Activated CD8-positive, alpha-beta memory T cell treated with anti-CD3 and anti-CD28 coated beads, Interleukin-2, amount 50 U/mL, for 4 hours (primary cell): ENCODE measurements at places on chromosomes 2 and 18.

DNA sequence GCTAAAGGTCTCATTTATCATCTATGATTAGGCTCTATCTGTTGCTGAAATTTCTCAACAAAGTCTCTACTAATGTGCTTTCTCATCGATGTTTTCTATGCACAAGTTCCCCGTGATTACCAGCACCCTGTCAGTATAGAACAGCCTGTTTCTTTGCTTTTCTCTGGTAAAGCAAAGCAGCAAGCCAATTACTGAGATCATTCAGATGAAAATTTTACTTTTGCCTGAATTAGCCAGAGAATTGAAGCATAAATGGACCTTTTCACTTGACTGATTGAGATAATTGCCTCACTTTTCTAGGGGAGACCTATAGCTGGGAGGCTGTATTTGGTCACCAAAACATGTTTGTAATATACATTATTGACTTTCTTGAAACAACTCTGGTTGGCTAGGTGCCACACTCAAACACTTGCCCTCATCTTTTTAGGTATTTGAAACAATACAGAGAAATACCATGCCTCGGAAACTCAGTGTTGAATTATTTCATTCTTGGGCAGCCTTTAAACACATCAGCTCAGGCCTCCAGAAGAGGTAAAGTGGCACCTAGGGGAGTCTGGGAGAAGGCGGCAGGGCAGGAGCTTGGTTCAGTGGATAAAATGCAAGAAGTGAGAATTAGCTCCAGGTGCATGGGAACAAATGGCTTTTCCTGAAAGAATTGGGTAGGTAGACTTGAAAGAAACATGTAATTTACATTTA, 96.2 kb downstream of the GALNT3 start:
- no peak for DNase-seq

DNA sequence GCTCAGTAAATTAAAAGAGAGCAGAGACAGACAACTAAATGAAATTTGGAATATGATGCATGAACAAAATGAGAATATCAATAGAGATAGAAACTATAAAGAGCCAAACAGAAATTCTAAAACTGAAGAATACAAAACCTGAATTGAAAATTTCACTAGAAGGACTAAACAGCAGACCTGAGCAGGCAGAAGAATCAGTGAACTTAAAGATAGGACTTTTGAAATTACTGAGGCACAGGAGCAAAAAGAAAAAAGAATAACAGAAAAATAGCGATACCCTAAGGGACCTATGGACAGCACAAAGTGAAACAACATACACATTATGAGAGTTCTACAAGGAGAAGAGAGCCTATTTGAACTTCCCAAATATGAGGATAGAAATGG, 41.6 kb downstream of the UNC50 start:
- DNase-seq, result no peak

- no peak for DNase-seq
Observed at GRCh38 chr2:183186766-183187165, 62.5 kb downstream of the NUP35 start.

- DNase-seq, result no peak
Observed at GRCh38 chr2:27271631-27272340, 3.4 kb upstream of the DNAJC5G start.

DNA sequence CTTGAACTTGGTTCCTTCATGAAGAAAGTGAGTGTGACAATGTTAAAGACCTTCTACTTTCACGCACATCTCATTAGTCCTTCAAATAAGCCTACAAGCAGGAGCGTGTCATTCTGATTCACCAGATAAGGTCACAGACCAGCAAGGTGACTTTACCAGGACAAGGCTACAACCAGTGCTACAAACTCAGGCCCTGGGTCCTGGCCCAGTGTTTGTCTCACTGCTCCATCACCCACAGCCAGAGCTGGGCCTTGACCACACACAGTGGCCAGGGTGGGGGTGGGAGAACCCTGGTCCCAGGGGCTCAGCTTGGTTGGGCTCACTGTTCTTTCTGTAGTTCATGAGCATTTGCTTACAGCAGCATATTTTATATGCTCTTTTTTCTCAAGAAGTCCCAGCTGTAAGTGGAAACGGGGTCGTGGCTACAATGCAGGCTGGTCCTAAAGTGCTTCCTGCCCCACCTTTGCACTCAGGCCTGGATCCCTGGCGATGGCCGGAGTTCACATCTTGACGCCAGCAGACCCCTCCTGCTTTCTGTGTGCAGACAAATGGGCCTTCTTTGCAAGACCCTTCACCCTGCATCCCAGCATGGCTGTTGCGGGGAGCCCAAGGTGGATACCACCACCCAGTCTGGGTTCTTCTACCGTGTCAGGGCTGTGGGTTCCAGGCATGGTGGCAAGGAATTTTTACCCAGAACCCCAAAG, 153.6 kb upstream of the EPAS1 start:
- DNase-seq, result no peak

- no peak for DNase-seq
Observed at GRCh38 chr2:177164131-177164530, 48.5 kb upstream of the HNRNPA3 start.

GRCh38 chr18:9506046-9506792, 30.9 kb downstream of the RALBP1 start:
- DNase-seq, result no peak

GRCh38 chr2:55252832-55253231, 16.2 kb downstream of the MTIF2 start:
- DNase-seq, result no peak

DNA sequence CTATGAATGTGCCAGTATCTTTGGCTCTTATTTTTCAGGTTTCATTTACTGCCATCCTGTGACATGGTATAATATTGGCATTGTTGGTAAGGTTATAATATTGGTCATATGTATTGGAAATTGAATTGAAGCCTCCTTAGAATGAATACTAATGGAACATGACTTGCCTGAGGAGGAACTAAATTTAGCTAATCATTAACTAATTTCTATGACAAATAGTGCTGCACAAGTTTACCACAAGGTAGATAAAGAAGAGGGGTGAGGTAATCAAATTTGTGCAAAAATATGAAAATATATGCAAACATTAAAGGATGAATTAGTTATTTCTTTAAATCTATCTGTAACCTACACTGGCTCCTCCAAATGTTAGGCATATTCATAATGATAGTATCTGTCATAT, 43.2 kb upstream of the ORC2 start:
- DNase-seq, result no peak

DNA sequence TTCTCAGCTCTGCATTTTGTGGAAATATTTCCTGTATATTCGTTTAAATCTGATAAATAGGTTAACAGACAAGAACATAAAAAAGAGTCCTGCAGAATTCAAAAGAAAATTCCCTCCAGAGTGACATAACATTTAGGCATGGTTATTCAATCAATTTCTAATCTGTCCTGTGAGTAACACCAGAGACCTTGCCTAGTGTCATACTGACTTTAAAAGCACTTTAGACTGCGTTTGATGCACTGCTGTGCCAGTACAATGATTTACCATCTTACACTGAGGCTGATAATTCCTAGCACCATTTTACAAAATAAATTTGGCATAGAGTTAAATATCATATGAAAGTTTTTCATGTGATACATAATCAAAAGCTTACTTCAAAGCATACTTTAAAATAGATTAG, 35.5 kb upstream of the CALCRL start:
- DNase-seq, result no peak

- DNase-seq, result no peak
Observed at GRCh38 chr18:75884728-75885127, 457.2 kb upstream of the SMIM21 start.

DNA sequence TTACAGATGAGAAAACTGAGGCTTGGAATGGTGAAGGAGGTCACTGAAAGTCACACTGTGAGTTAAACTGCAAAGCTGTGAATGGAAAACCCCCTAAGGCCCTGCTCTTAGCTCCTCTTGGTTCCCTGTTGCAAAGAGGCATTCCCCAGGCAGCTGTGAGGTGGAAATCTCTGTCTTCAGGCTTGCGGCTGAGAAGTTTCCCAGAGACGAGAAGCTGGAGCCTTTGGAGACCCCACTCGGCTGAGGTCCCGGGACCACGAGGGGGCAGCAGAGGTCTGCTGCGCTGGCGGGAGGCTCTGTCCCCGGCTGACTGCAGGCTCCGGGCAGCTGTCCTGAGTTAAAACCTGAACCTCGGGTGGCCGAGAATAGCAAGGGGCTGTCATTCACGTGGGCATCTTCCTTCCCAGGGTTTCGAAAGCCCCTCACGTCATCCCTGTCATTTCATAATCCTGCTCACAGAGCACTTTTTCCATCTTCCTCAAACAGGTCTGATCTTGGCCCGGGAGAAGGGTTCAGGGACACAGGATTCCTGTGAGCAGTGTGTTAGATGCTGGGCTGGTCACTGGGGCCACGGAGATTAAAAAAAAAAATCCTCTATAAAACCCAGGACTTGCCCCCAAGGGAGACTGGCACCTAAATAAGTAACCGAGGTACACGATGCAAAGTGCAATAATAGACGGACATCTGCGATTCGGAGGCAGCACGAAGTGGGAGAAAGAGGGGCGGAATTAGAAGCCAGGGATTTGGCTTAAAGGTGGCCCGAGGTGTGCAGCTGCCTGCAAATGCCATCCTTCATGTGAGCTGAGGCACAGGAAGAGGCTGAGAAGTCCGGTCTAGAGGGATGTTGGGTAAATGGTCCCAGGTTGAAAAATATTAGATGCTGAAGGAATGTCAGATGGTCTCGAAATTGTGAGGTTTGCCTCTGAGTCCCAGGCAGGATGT, 24.6 kb upstream of the ATOH8 start:
- peak; percentile 76 for DNase-seq
